Endothelial cell (in vitro differentiated cells): ENCODE measurements at places on chromosomes 3 and 15. TPM values are rescaled to one million over a fixed set of nuclear protein-coding genes. Genes with fewer than 3 reads are reported as not detected.

GRCh38 chr3:53790470-53790869, 55.7 kb downstream of the CHDH start:
- no peaks in the 10 kb centered on the region for H3K4me1 ChIP-seq
- DNase-seq: no peak
- H3K36me3 ChIP-seq: peaks cover 47% of the 10 kb centered on the region
- peaks cover 7% of the 10 kb centered on the region for H3K27me3 ChIP-seq
- no peak overlapping the region for H3K27ac ChIP-seq

DNA sequence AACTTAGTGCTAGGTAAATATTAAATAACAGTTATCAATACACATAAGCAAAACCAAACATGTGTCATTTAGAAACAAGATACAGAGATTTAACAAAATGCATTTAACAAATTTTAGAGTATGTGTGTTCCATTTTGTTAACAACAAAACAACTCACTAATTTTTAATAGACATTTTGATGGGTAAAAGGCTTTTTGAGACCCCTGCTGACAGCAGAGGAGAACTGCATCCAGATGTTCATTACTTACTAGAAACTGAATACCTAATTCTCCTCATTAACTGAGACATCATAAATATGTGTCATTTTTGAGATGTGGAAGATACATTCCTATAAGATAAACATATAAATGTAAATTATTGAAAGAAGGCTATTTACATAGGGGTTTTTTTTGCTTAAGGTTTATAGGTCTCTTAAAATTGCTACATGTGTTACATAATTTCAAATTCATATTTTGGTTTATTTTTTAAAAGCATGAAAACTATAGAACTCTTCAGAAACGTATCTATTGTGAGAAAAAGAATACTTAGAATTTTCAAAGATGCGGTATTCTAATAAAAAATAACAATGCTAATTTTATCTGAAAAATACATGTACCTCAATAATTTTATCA, 1009.8 kb downstream of the TUSC7 start:
- no peak for DNase-seq
- H3K27ac ChIP-seq: no peak overlapping the region
- peaks cover 3% of the 10 kb centered on the region for H3K27me3 ChIP-seq
- no peaks in the 10 kb centered on the region for H3K4me1 ChIP-seq
- no peak overlapping the region for H3K4me3 ChIP-seq

DNA sequence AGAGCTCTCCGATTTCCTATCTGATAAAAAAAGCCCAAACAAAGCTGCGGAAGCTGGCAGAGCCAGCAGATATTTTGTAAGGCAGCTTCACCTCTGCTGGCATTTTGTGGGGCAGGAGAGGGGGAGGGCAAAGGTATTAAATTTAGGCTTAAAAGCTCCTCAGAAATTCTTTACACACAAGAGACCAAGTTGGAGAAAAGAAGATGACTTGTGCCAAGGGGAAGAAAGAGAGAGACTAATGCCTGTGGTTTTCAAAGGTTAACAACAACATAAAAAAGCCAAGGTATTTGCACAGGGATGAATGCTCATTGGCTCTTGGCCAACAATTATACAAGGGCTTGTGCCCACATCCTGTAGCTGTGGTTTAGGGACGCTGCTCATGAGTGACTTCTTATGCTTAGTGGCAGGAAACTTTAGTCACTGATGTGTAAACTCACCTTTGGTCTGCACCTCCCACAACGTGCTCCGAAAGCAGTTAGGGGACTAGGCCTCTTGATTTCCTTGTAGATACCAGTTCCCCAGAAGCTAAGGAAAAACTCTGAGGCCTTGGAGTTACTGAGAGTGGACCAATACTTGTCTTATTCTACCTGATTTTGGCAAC, 152.9 kb downstream of the TPRG1 start:
- no peak for DNase-seq
- peaks cover 5% of the 10 kb centered on the region for H3K4me1 ChIP-seq
- H3K27me3 ChIP-seq: no peaks in the 10 kb centered on the region
- no peaks in the 10 kb centered on the region for H3K36me3 ChIP-seq
- H3K27ac ChIP-seq: no peak overlapping the region

GRCh38 chr15:47184908-47185801, 532.1 kb upstream of the SEMA6D start:
- no peak overlapping the region for H3K27ac ChIP-seq
- peaks cover 12% of the 10 kb centered on the region for H3K4me1 ChIP-seq
- H3K4me3 ChIP-seq: peak overlapping the region; percentile 89

DNA sequence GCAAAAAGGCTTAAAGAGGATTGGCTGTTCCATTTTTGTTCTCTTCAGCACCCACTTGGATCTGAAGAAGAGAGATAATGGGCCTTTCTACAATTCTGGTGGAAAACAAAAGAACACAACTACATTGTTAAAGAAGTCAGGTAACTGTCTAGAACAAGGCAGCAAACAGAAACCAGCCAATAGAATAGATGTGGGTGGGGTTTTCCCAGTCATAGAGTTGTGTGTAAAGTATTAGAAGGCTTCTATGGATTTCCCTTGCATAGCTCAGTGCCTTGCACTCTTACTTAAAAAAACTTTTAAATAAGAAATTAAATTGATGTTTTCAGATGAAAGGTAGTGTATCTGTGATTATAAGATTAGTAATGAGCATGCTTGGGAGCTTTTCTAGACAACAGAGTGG, 462.7 kb upstream of the ATP11B start:
- DNase-seq: no peak
- no peaks in the 10 kb centered on the region for H3K27me3 ChIP-seq
- H3K4me3 ChIP-seq: no peak overlapping the region
- no peak overlapping the region for H3K27ac ChIP-seq

The GP9 gene
- total RNA-seq: 1.5 TPM
